ENCODE measurements at places on chromosomes 7 and 10. TPM values are rescaled to one million over a fixed set of nuclear protein-coding genes. Genes with fewer than 3 reads are reported as not detected.
A peak's percentile ranks its signal among the peaks of the same experiment; 100 is the strongest.

The PIK3CG gene
- total RNA-seq = 8.6 TPM

The NYAP1 gene
- total RNA-seq = 0.41 TPM

The CD36 gene
- total RNA-seq = 10.0 TPM

The PILRA gene
- total RNA-seq = 18.8 TPM

The EGR2 gene
- 1.6 TPM for total RNA-seq

The EPHA1 gene
- total RNA-seq = 22.3 TPM

The TRPV6 gene
- total RNA-seq = 4.4 TPM

GRCh38 chr7:25843467-25843866 is 308.5 kb upstream of the NFE2L3 start:
- DNase-seq = no peak
- no peak overlapping the region for H3K27ac ChIP-seq
- peaks cover 8% of the 10 kb centered on the region for H3K4me1 ChIP-seq
- H3K27me3 ChIP-seq = no peaks in the 10 kb centered on the region
- no peaks in the 10 kb centered on the region for H3K36me3 ChIP-seq

DNA sequence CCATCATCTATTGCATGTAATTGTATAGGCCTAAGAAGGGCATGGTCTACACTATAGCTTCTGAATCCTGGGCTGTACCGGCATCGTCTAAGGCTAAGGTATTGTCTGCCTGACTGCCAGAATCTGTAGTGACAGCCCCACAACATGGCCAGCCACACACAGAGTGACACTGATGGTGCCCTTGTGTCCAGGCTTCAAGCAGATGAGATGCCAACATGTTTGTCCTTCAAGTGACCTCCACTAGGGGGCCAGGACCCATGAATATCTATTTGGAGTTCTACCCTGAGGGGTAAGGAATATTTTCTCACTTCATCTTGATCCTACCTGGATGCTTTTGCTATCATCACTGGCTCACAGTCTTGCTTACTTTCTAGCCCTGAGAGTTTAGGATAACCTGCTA is 1.5 kb downstream of the CYP3A7 start:
- H3K27me3 ChIP-seq = no peaks in the 10 kb centered on the region
- no peaks in the 10 kb centered on the region for H3K4me1 ChIP-seq
- DNase-seq = no peak
- H3K4me3 ChIP-seq = no peak overlapping the region

DNA sequence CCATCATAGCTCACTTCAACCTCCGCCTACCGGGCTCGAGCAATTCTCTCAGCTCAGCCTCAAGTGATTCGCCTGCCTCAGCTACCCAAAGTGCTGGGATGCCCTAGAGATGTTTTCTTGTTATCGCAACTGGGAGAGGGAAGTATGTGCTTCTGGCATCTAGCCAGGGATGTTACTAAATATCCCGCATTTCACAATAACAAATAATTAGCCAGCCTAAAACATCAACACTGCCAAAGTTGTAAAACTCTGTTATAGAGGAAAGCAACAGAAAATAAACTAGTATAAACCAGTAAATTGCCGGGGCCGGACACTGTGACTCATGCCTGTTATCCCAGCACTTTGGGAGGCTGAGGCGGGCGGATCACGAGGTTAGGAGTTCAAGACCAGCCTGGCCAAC is 7.2 kb downstream of the INA start:
- no peak for DNase-seq
- no peak overlapping the region for H3K27ac ChIP-seq
- no peaks in the 10 kb centered on the region for H3K36me3 ChIP-seq
- H3K4me1 ChIP-seq = no peaks in the 10 kb centered on the region

DNA sequence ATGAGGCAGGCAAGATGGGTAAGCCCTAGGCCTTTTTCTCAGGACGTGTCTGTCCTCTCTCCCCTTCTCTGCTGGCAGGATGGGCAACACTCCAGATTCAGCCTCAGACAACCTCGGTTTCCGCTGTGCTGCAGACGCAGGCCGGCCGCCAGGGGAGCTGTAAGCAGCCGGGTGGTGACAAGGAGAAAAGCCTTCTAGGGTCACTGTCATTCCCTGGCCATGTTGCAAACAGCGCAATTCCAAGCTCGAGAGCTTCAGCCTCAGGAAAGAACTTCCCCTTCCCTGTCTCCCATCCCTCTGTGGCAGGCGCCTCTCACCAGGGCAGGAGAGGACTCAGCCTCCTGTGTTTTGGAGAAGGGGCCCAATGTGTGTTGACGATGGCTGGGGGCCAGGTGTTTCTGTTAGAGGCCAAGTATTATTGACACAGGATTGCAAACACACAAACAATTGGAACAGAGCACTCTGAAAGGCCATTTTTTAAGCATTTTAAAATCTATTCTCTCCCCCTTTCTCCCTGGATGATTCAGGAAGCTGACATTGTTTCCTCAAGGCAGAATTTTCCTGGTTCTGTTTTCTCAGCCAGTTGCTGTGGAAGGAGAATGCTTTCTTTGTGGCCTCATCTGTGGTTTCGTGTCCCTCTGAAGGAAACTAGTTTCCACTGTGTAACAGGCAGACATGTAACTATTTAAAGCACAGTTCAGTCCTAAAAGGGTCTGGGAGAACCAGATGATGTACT is 13.1 kb downstream of the PHKG1 start:
- H3K27ac ChIP-seq = no peak overlapping the region
- DNase-seq = peak; percentile 94
- H3K4me3 ChIP-seq = no peak overlapping the region
- peaks cover 10% of the 10 kb centered on the region for H3K4me1 ChIP-seq

DNA sequence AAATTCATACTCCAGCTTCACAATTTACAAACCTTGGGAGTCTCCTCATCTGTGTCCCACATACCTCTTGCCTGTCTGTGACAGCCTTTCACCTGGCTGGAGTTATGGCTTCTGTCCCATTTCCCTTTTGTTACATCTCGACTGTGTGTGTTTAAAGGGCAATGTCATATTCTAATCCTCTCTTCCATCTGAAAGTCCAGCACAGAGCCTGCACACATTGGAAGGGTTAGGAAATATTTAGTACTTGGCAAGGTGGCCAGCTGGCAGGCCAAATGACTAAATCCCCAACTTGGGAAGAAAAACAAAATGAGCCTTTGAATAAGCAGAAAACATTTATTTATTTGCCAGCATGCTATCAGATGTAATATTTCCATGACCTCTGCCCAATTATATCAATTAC is 120.1 kb upstream of the STK17A start:
- no peaks in the 10 kb centered on the region for H3K36me3 ChIP-seq
- H3K4me1 ChIP-seq = no peaks in the 10 kb centered on the region
- DNase-seq = no peak
- H3K27me3 ChIP-seq = no peaks in the 10 kb centered on the region

DNA sequence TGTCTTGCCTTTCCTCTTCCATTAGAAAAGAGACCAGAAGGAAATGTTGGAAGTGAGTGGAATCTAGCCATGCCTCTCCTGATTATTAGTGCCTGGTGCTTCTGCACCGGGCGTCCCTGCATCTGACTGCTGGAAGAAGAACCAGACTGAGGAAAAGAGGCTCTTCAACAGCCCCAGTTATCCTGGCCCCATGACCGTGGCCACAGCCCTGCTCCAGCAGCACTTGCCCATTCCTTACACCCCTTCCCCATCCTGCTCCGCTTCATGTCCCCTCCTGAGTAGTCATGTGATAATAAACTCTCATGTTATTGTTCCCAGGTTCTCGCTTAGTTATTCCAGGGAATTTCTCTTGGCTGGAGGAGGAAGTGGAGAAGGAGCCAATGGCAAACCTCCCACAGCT is 4.2 kb downstream of the TMEM176A start:
- no peak for DNase-seq
- H3K4me3 ChIP-seq = no peak overlapping the region
- no peaks in the 10 kb centered on the region for H3K27me3 ChIP-seq
- peaks cover 13% of the 10 kb centered on the region for H3K36me3 ChIP-seq

DNA sequence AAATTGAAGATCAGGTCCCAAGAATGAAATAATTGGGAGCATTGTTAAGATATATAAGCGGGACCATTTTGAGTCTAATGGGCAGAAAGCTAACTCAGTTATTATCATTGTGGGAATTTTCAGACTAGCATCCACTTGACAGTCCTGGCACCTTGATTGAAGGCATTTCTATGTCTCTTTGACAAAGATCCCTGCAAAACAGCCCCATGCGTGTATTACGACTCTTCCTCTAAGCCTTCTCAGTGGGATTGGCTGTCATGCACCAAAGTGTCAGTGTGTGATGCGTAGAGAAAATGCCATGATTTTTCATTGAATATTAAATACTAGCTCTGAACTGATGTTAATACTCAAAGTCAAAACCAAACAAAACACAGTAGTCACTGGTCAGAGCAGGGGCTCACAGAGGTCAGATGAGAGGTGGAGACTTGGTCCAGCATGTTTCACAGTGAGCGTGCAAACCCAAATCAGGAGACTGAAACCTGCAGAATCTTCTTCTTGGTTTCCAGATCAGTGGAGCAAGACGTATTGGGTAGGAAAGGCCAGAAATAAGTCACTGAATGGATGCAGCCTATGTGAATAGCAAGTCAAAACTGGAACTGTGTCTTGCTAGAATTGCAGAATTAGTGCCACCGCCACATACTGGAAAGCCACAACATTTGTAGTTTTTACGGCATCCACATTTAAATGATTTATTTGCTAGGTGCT is 303.6 kb upstream of the AKR1E2 start:
- H3K36me3 ChIP-seq = no peaks in the 10 kb centered on the region
- no peak for DNase-seq
- H3K4me1 ChIP-seq = peaks cover 16% of the 10 kb centered on the region
- H3K27me3 ChIP-seq = no peaks in the 10 kb centered on the region
- H3K4me3 ChIP-seq = no peak overlapping the region

DNA sequence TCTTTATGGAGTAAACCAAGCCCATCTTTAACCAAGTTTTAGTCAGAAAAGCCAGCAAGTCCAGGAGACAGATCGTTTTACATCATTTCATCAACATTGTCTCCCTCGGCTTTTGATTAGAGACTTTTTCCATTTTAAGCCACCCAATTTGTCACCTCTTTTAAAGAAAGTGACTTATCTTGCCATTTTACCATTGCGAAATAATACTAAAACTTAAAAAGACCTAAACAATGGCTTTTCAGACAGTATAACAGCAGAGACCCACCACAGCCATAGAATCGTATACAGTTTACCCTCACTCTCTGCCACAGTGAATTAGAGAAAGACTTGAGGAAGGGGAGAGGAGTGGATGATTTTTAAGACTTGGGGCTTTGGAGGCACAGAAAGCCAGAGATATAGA is 359.7 kb upstream of the C7orf33 start:
- no peaks in the 10 kb centered on the region for H3K36me3 ChIP-seq
- H3K4me3 ChIP-seq = no peak overlapping the region

DNA sequence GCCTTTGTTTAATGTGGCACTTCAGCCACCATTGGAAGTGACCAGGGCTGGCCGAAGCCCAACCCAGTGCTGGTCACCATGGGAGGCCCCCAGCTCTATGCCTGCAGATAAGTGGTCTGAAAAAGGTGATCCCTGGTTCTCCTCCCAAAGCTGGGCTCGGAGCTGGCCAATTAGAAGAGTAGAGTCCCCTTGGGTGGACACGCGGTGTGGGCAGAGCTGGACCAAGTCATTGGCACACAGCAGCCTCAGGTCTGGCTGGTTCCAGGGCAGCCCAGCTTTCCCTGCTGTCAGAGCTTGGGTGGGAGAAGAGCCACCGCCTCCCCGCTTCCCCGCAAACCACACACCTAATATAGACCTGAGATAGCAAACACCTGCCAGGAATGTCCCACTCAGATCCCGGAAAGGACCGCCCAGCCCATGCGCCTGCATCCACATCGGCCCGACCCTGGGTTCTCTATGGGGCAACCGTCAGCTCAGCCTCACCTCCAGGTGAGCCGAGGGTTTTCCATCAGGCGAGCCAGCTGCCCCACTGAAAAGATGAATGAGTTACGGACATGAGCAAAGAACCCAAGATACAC is 84.3 kb downstream of the TCERG1L start:
- H3K4me3 ChIP-seq = no peak overlapping the region
- no peak overlapping the region for H3K27ac ChIP-seq
- no peaks in the 10 kb centered on the region for H3K36me3 ChIP-seq
- DNase-seq = no peak
- no peaks in the 10 kb centered on the region for H3K27me3 ChIP-seq
- no peaks in the 10 kb centered on the region for H3K4me1 ChIP-seq

DNA sequence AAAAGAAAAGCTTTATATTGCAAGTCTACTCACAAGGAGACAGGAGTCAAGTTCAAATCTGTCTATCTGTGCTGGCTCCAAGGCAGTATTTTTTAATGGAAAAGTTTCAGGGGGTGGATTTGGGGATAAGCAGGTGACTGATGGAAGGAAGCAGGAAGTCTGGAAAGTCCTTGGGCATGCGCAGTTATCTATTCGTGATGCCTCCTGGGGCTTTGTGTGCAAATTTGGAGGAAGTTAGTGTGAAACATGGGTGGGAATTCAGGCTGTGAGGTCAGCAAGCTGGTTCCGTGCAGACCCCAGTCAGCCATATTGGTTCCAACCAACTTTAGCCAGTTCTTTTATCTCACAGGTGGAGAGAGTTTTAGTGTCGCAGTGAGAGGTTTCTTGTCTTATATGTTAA is 140.0 kb downstream of the FRMD4A start:
- no peak overlapping the region for H3K27ac ChIP-seq
- H3K27me3 ChIP-seq = no peaks in the 10 kb centered on the region
- no peak for DNase-seq
- no peak overlapping the region for H3K4me3 ChIP-seq

GRCh38 chr7:135877805-135878204 is 99.4 kb downstream of the MTPN start:
- no peaks in the 10 kb centered on the region for H3K36me3 ChIP-seq
- no peak for DNase-seq
- H3K4me3 ChIP-seq = no peak overlapping the region
- H3K4me1 ChIP-seq = no peaks in the 10 kb centered on the region
- H3K27me3 ChIP-seq = no peaks in the 10 kb centered on the region
- no peak overlapping the region for H3K27ac ChIP-seq

DNA sequence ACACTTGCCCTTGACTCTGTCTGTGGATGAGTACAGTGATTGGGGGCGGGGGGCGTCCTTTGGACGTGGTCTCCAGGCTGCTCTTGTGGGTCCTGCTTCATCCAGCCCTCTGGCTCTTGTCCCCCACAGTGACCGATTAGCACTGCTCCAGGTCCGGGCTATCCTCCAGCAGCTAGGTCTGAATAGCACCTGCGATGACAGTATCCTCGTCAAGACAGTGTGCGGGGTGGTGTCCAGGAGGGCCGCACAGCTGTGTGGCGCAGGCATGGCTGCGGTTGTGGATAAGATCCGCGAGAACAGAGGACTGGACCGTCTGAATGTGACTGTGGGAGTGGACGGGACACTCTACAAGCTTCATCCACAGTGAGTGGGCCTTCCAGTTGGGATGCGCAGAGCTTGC is 18.3 kb downstream of the TACR2 start:
- H3K4me3 ChIP-seq = no peak overlapping the region
- H3K27ac ChIP-seq = no peak overlapping the region

- no peaks in the 10 kb centered on the region for H3K36me3 ChIP-seq
- no peak overlapping the region for H3K4me3 ChIP-seq
- H3K27me3 ChIP-seq = no peaks in the 10 kb centered on the region
- no peaks in the 10 kb centered on the region for H3K4me1 ChIP-seq
Measured at GRCh38 chr10:86313621-86314041, 53.0 kb downstream of the GRID1 start.
